ENCODE measurements at places on chromosomes 5 and 9. TPM values are rescaled to one million over a fixed set of nuclear protein-coding genes. Genes with fewer than 3 reads are reported as not detected.

DNA sequence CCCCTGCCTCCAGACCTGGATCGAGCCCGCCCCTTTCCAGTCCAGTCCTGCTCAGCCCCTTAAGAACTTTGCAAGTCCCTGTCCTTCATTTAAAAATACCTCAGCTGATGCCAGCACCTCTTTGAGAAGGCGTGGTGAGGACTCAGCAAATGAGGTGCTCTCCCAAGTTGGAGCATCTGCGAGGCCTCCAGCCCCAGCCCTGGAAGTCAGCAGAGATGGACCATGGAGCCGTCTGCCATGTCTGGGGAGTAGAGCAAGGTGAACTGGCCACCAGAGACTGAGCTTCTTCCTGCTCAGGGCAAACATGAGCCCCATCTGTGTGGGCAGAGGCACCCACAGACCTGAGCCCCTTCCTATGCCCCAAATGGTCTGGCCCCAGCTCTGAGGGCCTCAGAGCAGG lies 71.5 kb downstream of the UBE2QL1 start:
- no peak for DNase-seq

DNA sequence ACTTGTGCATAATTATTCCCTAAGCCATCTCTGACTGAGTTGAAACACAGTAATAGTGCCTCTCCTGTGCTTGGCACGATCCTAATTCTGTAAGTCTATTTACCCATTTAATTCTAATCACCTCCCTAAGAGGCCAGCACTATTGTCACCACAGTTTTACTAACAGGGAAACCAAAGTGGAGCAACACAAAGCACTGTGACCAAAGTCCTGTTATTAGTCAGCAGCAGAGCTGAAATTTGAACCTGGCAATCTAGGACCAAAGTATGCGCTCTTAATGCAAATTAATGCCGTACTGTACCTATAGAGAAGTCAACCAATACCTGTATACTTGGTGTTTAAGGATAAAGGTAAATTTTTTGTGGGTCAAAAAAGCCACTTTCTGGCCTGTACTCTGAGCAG lies 77.1 kb upstream of the CNTLN start:
- no peak for DNase-seq

SLC6A3 gene
- total RNA-seq, result not detected

- DNase-seq, result no peak
Measured at GRCh38 chr9:130421802-130422276, 22.9 kb upstream of the ASS1 start.

DNA sequence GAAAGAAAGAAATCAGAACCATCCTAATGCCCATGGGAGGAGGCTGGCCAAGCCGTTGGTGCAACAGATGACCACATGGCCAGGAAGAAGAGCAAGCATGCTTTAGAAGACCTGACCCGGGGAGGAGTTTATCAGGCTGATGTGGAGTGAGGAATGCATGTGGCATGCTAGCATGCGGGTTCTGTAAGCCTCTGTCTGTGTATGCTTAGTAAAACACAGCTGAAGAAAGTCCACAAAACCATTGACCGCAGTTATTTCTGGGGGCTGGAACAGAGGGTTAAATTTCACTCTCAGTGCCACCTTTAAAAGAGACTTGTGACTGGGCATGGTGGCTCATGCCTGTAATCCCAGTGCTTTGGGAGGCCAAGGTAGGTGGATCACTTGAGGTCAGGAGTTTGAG lies 19.1 kb downstream of the GFI1B start:
- DNase-seq, result no peak

NUTM2F gene
- total RNA-seq, result not detected

SH3TC2 gene
- 0.36 TPM for total RNA-seq

RNF208 gene
- 8.9 TPM for total RNA-seq

DNA sequence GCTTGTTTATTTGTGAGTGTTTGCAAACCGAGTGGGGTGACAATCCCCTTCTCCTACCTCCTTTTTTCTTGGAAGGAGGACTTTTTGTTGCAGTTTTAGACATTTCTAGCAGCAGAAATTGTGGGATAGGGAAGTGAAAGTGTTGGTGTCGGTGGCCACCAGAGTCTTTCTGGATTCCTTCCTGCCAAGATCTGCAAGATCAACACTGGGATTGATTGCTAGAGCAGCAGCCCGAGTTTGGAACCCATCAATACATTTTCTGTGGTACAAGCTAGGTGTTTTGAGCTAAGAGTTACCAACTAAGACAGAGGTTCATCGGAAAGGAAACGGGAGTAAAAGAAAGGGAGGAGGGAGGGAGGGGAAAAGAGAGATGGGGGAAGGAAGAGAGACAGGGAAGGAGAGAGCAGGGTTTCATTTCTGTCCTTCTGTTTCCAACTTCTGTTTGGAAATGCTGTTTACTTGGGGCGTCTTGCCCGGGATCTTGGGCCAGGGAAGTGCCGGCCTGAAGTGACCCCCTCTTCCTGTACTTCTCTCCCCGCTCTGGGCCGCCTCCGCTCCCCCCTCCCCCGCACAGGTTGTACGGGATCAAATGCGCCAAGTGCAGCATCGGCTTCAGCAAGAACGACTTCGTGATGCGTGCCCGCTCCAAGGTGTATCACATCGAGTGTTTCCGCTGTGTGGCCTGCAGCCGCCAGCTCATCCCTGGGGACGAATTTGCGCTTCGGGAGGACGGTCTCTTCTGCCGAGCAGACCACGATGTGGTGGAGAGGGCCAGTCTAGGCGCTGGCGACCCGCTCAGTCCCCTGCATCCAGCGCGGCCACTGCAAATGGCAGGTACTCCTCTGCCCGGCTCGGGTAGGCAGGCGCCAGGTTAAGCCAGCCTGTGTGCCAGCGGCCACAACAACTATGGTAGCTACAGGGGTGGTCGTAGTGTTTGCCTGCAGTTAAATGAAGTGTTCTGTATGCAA lies 4.0 kb downstream of the ISL1 start:
- no peak for DNase-seq

ZNG1F gene
- total RNA-seq, result 7.9 TPM

GRCh38 chr5:91042936-91043255 lies 340.2 kb downstream of the ARRDC3 start:
- no peak for DNase-seq

GRCh38 chr5:166493040-166493439 lies 1798.4 kb upstream of the WWC1 start:
- DNase-seq, result no peak

- no peak for DNase-seq
Measured at GRCh38 chr5:98341038-98342032, 432.1 kb upstream of the RGMB start.

DNA sequence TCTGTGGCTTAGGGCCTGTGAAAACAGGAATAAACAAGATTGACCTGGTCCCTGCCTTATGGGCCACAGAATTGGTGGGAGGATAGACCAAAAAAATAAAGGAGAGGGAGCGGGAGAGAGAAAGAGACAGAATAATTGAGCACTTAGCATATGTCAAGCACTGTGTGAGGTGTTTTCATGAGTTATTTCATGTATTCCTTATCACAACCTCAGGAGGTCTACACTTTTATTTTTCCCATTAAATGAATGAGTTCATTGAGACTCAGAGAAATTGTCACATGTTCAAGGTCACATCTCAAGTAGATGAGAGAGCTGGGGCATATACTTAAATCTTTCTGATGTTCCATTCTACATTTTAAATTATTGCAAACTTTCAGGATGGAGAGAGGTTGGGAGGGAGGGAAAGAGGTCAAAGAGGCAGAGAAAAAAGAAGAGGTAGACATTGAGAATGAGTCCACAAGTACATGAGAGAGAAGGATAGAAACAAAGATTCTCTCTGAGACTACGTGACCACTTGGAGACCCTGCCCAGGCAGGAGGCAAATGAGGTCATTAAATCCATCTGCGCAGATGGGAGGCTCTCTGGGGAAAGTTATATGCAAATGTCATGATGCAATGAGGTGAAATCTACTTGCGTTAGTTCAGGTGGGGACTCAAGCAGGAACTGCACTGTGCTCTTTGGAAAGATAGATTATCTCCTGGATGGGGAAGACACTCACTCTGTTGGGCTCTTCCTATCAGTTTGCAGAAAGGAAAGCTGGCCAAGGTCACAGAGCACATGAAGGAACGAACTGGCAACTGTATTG lies 241.5 kb downstream of the PAPPA start:
- no peak for DNase-seq

SLC4A9 gene
- total RNA-seq, result not detected

DNA sequence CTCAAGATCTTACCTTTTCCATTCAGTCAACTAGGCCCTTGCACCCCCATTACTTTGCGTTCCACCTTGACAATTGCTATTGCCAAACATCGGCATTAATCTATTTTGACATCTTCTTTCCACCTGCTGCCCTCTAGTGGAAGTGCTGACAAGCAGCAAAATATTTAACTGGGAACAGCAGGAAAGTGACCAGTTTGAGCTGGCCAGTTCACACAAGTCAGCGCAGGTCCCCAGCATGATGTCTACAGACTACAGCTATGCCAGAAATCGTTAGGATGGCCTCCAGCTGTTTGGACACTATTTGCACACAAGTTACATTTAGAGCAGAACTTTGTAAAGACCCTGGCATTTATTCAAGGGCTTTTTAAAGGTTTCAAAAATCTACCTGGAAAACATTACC lies 160.1 kb downstream of the GHR start:
- DNase-seq, result peak; percentile 60

DNA sequence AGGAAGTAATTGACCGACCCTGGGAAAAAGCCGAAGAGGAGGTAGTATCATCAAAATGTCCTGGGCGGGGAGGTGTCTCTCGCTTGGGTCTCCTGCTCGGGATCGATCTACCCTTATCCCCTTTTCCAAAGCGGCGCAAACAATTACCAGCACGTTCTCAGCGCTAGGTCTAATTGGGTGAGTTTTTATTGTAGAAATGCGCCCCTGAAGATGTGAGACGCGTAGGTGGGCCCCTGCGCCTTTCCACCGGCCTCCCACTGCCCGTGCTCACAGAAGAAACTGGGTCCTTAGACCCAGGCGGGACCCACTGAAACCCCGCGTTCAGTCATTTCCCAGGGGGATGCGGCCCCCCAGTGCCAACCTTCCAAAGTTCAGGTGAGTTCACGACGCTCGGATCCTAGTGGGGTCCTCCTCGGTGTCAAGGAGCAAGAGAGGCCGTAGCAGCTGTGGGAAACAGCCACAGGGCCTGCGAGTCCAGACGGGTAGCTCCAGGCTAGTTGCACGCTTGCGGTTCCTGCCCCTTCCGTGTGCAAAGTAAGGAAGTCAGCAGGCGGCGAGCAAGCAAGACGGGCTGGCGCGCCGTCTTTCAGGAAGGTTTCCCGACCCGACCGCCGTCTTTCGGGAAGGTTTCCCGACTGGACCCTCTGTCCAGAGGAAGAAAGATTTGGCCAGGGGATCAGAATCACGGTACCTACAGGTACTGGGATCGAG lies 1.5 kb downstream of the SMIM32 start:
- no peak for DNase-seq

DNA sequence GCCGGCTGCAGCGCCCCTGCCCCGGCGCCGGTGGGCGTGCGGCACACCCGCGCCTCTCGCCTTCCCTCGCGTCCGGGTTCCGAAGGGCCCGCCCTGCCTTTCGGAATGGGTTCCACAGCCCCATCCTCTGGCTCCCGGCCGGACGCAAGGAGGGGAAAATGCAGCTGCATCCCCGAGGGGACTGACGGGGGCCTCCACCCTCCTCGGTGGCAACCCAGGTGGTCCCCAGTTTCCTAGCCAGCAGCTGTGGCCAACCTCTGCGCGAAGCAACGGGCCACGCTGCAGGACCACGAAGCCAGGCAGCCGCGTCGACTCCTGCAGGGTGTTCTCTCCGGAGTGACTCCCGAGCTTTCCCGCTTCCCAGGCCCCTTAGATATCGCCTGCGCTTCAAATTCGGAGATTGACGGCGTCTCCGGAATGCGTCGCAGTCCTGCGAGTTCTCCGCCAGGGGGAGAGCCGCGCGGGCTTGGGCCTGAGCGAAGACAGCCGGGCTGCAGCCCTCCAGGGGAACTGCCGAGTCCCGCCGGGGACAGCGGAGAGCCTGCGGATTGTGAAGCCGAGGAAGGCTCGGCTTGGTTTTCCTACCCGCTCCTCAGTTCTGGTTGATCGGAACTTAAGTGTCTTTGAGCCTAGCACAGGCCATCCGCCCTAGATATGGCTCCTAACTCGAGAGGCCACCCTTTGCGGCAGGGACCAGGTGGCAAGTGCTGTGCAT lies 582 bp upstream of the APBA1 start:
- peak; percentile 88 for DNase-seq

DNA sequence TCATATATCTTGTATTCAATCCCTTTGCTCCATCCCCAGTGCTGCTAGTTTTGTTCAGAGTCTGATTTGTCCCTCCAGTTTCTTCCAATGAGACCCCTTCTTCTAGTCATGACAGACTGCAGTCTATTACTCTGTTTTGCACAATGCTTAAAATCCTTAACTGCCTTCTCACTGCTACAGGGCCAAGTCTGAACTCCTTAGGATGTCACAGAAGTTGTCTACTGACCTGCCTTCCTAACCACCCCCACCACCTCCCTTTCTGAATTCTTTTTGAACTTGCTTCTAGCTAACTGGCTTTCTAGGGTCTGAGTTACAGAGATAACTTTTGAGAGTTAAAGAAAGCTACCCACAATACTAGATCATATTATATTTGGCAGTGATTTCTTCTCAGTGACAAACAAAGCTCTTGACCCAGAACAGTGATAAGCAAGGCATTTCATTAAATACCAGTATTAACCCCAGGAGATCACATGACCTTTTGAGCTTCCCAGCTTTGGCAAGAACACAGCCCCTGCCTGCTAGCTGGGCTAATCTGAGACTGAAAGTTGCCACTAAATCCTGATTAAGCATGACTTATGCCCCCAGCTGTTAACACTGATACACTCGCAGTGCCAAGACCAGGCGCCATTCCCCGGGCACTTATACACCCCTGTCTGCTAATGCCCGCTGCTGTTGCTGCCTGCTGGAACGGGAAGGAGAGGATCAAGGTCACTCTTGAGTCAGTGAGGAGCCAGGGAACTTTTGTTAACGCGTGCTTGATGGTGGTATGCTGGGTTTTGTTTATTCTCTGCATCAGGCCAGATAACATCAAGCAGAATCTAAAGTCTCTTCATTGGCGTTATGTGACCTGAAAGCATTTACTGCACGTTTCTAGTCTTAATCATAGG lies 36.4 kb upstream of the ADAMTSL1 start:
- DNase-seq, result peak; percentile 83

BTNL9 gene
- 23.0 TPM for total RNA-seq

DNA sequence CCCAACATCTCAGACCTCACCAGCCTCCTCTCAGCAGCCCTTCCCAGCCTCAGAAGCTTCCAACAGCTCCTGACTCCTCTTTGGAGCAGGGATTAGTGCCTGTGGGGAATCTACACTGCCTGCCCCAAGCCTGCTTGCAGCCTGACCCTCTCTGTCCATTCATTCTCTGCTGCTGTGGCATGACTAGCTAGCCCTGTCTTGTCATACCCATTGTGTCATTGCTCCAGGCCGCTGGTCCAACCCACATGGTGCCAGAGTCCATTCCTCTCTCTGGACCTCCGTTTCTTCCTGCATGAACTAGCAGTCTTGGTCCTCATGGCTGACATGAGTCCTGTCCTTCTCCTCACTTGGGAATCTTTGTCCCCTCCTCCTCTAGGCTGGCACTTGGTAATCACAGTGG lies 12.8 kb upstream of the RXRA start:
- no peak for DNase-seq

- DNase-seq, result no peak
Measured at GRCh38 chr5:33046091-33046490, 335.0 kb downstream of the NPR3 start.

GRCh38 chr5:124878583-124879342 lies 132.3 kb upstream of the ZNF608 start:
- DNase-seq, result no peak

NUDT12 gene
- total RNA-seq, result 38.1 TPM
